GM06990 (cell line): ENCODE measurements at places on chromosomes 6 and 20.
A peak's percentile ranks its signal among the peaks of the same experiment; 100 is the strongest.

GRCh38 chr6:18792866-18793265 lies 405.7 kb downstream of the RNF144B start:
- no peak for DNase-seq

- peak; percentile 11 for DNase-seq
Observed at GRCh38 chr6:136549300-136550044, 750 bp downstream of the MAP7 start.

- DNase-seq = no peak
Observed at GRCh38 chr6:15423286-15423993, 177.6 kb downstream of the JARID2 start.

GRCh38 chr6:112223070-112223861 lies 31.1 kb downstream of the LAMA4 start:
- no peak for DNase-seq

DNA sequence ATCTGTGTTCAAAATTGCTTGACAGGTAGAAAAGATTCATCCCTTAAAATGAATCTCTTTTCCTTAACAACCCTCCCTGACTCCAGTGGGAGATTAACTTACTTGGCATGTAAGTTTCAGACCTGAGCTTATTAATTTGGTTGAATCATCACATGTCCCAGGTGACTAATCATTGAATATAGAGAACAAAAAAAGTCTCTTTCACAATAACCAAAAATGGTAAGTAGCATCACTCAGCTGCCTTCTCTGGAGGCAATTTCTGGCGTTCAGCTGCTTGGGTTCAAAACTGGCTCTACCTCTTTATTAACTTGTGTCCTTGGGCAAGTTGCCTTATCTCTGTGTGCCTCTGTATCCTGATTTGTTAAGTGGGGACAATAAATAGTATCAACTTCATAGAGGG lies 2.9 kb downstream of the C6orf141 start:
- DNase-seq = no peak

GRCh38 chr6:40848038-40848437 lies 191.0 kb downstream of the UNC5CL start:
- no peak for DNase-seq

DNA sequence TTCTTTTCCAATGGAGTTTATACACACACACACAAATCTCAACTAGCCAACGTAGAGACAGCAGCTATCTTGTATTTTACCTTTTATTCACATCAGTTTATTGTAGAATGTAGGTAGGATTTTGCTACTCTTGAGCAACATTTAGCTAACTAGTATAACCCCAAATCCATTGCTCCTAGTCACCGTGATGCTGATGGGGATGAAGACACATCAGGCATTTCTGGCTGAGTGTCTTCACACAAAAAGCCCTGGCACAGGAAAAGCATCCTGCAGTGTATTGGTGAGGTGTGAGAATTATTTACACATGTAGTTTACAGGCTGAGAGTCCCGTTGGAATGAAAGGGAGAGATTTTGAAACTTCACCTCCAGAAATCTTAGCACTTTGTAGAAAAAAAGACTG lies 65.9 kb upstream of the FBXL4 start:
- DNase-seq = no peak

- DNase-seq = no peak
Observed at GRCh38 chr6:95784869-95785268, 207.5 kb downstream of the MANEA start.

DNA sequence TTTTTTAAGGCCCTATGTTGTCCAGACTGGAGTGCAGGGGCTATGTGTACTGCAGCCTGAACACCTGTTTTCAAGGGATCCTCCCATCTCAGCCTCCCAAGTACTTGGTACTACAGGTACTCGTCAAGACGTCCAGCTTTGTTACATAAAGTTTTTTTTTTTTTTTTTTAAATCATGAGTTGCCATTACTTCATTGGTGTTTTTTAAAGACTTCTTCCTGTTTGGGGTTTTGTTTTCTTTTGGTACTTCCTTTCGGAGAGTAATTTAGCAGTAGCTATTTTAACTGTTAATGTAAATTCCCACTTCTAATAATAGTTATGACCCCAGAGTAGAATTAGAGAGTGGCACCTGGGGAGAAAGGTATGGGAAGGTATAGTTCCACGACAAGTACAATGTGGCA lies 10.5 kb downstream of the ZNFX1 start:
- no peak for DNase-seq

DNA sequence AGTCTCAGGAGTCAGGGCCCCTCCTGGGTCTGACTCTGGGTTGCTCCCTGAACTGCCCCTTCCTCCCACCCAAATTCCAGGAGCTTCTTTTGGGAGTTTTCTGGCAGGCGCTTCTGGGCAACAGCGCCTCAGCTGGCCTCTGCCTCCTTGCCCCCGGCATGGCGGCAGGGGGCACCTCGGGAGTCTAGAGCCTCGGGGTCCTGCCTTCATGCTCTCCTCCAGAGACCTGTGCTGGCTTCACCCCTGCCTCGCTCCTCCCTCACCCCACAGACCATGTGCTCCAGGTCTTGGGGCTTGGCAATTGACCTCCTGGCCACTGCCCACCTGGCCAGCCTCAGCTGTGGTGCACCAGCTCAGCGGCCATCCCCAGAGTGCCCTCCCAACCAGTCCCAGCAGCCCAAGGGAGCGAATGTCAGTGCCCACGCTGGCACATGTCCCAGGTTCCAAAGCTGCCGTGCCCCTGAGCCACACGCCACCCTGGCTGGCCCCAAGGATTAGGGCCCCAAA lies 43.4 kb downstream of the SRC start:
- DNase-seq = no peak

- no peak for DNase-seq
Observed at GRCh38 chr6:154878871-154879491, 116.1 kb upstream of the TIAM2 start.

- DNase-seq = no peak
Observed at GRCh38 chr6:145483191-145483996, 251.9 kb downstream of the EPM2A start.

- no peak for DNase-seq
Observed at GRCh38 chr6:55566036-55566710, 12.8 kb downstream of the HMGCLL1 start.

DNA sequence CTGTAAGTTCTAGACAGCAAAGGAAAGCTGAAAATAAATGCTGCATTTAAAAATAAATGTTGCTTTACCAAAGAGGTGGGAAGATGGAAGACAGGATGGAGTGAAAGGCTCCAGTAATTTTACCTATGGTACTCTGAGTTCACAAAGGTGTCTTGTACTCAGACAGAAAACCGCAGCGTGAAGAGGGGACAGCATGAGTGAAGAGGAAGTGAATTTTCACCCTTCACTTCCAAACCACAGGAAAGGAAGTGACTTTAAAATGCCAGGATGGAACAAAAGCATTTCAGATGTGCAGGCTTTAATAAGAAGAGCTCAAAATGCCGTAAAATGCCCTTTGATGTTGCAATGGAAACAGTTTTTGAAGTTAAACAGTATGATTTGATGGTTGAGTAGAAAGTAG lies 91.2 kb upstream of the TINAG start:
- no peak for DNase-seq

DNA sequence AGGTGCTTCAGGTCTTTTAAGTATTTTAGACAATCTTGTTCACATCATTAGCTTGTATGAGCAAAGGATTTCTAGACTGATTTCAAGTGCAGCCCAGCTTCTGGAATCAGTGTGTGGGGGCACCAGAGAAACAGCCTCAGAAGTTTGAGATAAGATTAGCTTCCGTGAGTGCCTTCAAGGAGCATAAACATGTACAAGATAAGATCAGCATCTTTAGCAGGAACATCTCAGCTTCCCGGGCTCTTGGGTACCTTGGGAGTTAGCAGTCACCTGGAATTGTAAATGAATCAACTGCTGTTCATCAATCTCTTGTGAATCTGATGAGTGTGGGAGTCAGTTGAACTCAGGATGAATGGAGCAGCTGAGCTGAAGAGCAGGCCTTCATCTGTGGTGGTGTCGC lies 12.0 kb upstream of the CITED2 start:
- no peak for DNase-seq

GRCh38 chr20:40144581-40144980 lies 544.5 kb downstream of the MAFB start:
- no peak for DNase-seq

- no peak for DNase-seq
Observed at GRCh38 chr20:58482416-58482815, 32.8 kb downstream of the APCDD1L start.

- DNase-seq = no peak
Observed at GRCh38 chr6:51625566-51625965, 461.8 kb downstream of the PKHD1 start.

GRCh38 chr6:40900791-40901190 lies 138.2 kb downstream of the UNC5CL start:
- no peak for DNase-seq

- no peak for DNase-seq
Observed at GRCh38 chr20:38729767-38730166, 5.5 kb downstream of the SLC32A1 start.

- no peak for DNase-seq
Observed at GRCh38 chr6:142746524-142746923, 198.5 kb downstream of the HIVEP2 start.

DNA sequence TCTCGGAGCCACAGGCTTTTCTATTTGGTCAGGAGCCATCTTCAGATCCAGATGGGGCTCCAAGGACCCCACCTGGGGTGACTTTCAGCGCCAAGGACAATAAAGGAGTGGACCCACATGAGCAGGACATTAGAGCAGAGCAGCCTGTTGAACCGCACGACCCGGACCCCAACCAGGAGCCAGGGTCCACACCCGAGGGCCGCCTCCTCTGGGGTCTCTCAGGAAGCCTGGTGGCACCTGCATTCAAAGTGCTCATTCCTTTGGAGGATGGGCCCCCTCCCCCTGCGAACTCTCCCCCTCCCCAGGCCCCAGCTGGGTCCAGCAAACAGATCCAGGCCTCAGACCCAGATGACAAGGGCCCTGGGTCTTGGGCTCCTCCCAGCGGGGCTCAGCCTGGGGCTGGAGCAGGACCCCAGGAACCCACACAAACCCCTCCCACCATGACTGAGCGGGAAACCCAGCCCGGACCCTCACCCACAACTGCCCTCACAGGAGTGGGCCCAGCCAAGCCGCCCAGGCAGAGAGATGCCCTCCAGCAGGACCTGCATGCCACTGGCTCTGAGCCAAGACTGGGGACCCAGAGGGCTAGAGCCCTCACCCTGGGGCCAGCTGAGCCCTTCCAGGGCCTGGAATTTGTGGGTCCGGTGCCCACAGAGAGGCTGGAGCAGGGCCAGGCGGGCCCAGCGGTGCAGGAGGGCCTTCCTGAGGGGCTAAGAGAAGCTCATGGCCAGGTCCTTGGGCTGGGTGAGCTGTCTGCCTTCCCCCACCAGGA lies 23.9 kb downstream of the RAB44 start:
- DNase-seq = no peak

DNA sequence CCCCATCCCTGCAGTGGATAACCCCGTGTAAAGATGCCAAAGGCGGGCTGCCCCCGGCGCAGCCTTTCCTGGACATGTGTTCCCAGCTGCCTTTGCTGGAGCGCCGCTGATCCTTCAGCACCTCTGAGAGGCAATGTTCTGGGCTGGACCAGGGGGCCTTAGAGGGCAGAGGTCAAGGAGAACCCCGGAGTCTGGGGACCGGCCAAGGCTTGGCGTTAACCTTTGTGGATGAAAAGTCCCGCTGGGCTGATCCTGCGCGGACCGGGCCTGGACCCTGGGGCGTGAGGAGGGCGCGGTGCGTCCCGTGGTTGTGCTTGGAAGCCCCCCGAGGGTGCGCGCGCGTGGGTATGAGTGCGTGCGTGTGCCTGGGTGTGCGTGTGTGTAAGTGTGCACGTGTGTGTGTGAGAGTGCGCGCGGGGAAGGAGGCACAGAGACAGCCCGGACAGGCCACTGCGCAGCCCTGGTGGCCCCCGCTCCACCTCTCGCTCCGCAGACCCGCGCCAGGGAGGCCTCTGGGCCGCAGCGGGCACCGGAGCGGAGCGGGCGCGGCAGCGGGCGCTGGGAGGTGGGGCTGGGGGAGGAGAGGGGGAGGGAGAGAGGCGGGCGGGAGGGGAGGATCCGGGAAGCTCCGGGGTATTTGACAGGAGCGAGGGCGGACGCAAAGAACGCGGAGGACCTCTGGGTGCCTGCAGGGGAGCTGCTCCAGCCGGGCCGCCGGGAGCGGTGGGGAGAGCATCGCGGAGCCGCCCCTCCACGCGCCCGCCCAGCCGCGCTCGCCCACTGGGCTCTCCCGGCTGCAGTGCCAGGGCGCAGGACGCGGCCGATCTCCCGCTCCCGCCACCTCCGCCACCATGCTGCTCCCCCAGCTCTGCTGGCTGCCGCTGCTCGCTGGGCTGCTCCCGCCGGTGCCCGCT lies at the start of gene SMOC2:
SMOC2 (plus strand) TSS at position 665 of the 914 bp plus-strand sequence; CDS start at position 852, 187 bp downstream.
- DNase-seq = no peak

DNA sequence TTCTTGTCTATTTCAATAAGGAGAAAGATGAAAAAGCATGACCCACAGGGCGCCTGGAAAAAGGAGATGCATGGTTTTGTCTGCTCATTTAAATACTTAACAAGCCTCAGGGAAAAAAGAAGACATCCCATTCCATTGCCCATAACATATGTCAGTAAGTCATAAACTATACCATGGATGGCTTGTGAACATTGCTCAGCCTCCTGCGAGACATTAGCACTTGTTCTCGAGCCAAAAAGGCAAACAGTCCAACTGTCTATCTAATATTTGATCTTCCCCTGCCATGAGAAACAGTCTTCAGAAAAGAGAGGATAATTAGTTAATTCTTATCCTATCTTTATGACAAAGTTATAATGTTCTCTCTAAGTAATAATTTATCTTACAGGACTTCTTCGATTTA lies 527.4 kb downstream of the HACE1 start:
- DNase-seq = no peak

GRCh38 chr6:37024656-37025337 lies 19.3 kb downstream of the FGD2 start:
- DNase-seq = no peak

- no peak for DNase-seq
Observed at GRCh38 chr20:46157625-46158024, 39.5 kb downstream of the CD40 start.

DNA sequence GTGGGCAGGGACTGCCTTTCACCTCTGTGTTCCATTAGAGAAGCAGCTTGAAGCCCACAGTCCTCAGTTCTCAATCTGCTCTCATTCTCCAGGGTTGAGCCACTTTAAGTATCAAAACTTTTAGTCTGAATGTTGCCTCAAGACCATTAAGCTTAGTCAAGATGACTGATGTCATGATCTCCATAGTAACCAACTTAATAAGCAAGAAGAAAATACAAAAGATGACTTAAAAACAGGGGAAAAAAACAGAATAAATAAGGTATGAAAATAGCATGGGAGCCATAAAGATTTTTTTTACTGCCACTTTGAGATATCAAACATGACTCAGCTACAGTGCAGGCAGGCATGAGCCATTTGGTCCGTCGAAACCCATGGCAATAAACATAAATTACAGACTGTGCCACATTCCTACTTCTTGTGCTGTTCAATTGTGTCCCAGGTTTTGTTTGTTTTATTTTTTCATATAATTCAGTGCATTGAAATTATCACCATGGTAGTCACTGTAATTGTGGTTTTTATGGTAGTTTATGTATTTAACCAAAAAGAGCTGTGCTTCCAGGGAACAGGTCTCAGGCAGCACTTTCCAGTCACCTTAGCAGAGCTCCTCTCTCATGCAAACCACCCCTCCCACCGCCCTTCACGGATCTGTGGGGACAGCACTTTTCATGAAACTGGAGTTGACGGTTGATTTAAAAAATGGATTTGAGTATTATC lies 156.5 kb upstream of the INSM1 start:
- no peak for DNase-seq

GRCh38 chr20:47241345-47241781 lies 115.1 kb downstream of the ZMYND8 start:
- no peak for DNase-seq
